ENCODE measurements at places on chromosomes 1 and 21.

- peak; percentile 63 for DNase-seq
Measured at GRCh38 chr1:245874942-245875580, 632.0 kb downstream of the SMYD3 start.

GRCh38 chr1:34697818-34698217 is 57.0 kb upstream of the GJB5 start:
- DNase-seq, result no peak

GRCh38 chr1:37809942-37810341 is 1.9 kb upstream of the YRDC start:
- no peak for DNase-seq

- peak; percentile 13 for DNase-seq
Measured at GRCh38 chr1:110119843-110120242, 7.6 kb downstream of the UBL4B start.

DNA sequence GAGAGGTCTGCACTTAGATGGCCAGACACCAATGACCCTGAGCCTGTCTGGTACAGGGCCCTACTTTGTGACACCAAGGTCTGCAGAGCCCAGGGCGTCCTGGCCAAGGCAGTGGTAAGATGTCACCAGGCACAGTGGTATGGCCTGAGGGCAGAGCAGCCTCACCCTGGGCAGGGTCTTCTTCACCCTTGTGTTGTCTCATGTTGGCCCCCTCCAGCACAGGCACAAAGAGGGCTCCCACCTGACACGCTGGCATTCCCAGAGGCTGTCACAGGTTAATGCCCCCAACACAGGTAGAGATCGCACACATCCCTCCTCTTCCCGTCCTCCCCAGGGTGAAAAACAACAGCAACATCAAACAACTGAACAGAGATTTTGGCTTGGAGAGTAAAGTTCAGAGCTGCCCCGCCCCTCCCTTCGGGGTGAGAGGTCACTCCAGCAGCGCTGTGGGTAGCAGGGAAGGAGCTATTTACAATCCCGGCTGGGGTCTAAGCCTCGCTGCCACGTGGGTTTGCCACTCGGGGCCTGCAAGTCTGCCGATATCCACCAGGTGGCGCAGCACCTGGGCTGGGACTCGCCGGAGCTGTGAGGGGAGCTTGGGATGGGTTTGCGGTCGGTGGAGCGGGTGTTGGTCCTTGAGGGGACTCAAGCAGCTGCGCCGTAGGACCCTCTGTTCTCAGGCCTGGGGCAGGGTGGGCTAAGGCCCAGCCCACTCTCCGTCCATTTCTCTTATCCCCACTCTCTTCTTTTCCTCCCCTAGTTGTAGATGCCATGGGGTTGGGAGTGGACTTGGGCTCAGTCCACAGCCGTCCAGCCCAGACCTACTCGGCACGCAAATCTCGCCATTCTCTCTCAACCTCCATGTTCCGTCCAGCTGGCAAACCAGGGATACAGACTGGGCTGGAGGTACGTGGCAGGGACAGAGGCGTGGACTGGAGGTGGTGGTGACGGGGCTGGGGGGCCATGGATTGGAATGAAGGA is 12.7 kb downstream of the EFNA3 start:
- DNase-seq, result peak; percentile 84

DNA sequence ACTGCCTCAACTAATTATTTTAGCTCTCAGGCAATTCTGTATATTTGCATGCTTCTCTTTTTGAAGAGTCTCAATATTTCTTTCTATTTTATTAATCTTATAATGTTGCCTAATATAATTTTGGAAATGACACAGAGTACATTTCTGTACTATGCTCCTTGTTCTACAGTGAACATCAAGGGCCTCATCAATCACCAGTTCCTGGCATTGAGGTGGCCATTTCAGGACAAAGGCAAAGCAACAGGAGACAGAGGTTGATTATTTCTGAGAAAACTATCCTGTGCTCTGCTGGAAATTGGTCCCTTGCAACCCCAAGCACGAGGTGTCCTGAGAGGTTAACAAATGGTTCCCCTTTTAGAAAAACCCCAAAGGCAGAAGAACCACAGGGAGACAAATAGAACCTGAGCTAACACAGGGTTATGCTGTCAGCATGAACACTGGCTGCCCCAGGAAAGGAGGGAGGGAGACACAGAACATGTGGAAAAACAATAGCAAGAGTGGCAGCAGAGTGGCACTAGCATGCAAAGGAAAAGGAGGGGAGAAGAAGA is 63.9 kb upstream of the VAV3 start:
- DNase-seq, result no peak
